ENCODE measurements at places on chromosomes 2 and 18.

DNA sequence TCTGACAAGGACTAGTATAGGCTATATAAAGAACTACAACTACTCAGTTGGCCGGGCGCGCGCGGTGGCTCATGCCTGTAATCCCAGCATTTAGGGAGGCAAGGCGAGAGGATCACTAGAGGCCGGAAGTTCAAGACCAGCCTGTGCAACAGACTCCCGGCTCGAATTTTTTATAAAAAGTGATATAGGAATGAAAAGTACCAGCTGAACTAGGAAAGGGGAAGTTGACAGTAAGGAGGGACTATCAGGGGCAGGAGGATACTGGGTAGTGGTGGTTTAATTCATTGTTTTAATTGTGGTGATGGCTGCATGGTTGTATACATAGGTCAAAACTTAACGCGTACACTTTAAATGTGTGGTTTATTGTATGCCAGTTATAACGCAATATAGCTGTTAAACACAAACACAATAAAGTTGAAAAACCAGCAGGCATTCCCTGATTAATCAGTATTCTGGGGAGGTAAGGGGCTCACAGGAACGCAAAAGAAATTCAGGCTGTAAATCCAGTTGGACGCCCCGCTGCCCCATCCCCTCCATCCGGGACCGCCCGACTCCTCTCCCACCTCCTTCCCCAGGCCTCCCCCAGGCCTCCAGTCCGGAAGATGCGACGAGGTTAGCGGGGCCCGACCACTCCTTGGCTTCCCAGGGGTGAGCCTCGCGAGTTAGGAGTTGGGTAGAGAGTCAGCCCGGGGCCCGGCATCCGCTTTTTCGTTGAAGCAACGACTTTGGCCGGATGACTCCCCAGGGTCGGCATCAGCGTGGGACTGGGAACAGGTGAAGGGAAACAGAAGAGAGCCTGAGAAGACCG, 746 bp upstream of the POLR1B start:
- DNase-seq, result no peak

DNA sequence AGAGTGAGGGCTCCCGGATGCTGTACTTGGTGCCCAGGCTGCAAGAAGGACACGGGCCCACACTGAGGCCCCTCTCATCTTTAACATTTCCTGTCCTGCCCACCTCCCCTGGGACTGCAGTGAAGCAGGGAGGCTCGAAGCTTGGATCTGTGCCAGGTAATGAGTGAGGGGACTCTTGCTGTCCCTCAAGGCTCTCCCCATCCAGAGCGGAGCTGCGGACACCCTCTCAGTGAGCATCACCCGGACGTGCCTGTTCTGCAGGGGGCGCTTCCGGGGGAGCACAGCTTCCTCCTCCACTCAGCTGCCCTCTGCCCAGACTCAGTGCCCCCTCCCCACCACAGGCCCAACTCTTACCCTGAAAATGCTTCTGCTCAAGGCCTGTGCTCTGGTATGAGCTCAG, 150.0 kb upstream of the MYCN start:
- DNase-seq, result no peak

GRCh38 chr2:20427931-20428526, 18.8 kb upstream of the RHOB start:
- no peak for DNase-seq

GRCh38 chr2:230408244-230408842, 7.7 kb upstream of the SP100 start:
- DNase-seq, result no peak

GRCh38 chr2:176002688-176003210, 682 bp upstream of the LNPK start:
- DNase-seq, result no peak

DNA sequence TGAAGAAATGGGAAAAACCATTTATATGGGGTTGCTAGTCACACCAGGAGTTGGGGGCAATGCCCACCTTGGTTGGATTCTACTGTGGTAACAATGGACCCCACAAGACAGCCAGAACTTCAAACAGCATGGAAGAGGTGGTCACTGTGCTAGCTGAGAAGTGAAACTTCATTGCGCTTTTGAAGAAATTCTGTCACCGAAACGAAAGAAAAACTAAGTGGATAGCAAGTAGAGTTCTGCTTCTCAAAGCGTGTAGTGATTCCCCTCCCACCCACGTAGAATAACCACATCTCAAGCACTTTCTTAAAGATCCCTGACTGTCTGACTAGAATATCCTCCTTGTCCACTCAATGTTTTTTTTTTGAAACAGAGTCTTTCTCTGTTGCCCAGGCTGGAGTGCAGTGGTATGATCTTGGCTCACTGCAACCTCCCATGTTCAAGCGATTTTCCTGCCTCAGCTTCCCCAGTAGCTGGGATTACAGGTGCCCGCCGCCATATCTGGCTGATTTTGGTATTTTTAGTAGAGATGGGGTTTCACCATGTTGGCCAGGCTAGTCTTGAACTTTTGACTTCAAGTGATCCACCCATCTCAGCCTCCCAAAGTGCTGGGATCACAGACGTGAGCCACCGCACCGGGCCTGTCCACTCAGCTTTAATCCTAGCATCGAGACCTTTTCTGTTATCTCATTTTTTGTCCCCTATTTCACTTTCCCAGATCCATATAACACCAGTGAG, 30.1 kb upstream of the CCL20 start:
- no peak for DNase-seq

DNA sequence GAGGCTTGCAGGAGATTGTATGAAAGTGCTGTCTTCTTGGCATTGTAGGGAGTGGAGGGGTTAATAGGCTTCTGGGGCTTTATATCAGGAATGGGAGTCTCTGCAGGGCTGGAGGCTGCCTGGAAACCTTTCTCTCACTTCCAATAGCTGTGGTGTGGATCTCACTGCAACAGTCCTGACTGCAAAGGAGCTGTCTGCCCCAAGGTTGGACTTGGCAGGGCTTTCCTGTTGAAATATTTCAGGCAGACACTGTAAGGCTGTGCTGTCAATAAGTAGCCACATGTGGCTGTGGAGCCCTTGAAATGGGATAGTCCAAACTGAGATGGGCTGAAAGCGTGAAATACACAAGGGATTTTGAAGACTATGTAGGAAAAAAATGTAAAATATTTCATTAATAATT, 399.1 kb upstream of the SPRED2 start:
- no peak for DNase-seq

DNA sequence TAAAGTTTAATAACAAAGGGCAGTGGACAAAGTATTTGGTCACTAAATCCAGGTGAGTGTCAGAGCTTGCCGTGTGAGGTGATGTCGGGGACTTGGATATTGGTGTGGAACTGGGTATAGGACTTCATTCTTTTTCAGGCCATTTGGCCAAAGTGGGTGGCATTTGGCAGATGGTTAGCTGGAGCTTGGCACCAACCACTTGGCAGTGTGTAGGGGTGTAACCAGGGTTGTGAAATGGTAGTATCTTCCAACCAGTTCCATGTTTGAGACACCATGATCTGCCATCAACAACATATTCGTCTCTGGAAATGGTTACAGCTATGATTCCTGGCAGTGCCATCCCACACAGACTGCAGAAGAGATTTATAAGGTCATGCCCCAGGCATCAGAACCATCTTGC, 113.9 kb downstream of the CCDC85A start:
- DNase-seq, result no peak

- DNase-seq, result no peak
These were observed 13.2 kb downstream of the PIKFYVE start for GRCh38 chr2:208279236-208279635.

DNA sequence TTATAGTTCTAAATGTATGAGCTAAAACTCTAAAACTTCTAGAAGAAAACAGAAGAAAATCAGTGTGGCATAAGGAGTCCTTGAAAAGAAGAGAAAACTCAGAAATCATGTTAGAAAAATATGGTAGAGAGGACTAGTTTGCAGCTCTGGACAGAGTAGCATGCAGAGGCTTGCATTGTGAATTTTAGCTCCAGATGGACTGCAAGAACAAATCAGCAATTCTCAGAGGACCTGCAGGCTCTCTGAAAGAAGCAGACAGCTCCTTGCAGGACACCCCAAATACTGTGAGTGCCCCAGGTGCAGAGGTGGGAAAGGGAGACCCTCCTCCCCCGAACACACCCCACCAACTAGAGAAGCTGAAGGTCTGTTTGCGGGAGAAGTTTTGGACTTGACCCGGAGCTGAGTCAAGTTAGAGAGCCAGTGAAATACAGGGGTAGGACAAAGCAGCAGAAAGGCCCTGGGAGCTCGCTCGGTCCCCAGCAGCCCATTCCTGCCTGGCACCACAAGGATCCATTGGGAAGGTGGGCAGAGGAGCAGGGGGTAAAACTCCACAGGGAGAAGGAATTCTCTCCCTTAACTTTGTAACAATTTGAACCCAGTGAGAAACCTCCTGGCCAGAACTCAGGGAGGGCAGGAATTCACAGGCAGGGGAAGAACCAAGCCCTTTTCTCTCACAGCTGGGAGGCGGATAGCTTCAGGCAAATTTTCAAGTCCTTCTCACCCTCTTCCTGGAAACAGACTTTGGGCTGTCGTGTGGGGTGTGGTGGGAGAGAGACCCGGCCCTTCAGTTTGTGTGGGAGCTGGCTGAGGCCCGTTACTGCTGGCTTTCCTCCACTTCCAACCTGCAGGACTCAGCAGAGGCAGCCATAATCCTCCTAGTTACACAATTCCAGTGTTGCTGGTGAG, 216.2 kb upstream of the SLC35G4 start:
- DNase-seq, result no peak

- peak; percentile 80 for DNase-seq
These were observed 100.0 kb downstream of the BAZ2B start for GRCh38 chr2:159516241-159516758.

DNA sequence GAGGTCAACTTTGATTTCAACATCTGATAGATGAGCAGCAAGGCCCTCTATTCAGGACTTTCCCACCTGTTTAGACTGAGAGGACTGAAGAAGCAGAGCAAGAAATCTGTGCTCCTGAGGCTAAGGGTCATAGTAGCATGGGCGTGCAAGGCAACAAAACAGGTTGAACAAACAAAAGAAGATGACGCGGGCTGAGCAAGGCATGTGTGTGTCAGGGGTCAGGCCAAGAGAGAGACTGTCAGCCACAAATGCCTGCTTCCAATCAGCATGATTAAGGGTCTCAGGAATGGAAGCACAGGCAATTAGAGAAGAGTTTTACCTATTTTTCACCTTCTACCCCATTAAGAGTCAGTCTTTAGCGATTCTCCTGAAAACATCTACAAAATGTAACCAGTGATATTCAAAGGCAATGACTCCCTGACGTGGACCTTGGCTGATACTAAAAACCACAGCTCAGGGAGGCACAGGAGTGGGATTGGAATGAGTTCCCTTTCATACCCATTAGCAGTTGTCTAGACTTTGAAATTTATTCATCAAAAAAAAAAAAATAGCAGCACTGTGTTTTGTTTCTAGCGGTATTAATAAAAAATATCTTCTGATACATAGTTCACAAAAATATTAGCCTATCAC, 81.9 kb downstream of the DYNAP start:
- no peak for DNase-seq

GRCh38 chr18:70289351-70290312, 787 bp downstream of the SOCS6 start:
- DNase-seq, result peak; percentile 16

GRCh38 chr2:68246396-68246795, 5.9 kb downstream of the PPP3R1 start:
- no peak for DNase-seq

GRCh38 chr2:113376913-113377445, 60.5 kb upstream of the ZNG1B start:
- no peak for DNase-seq

All from natural killer cell (primary cell).